Fibroblast of skin of left biceps (primary cell): ENCODE measurements at places on chromosomes 2 and 18.

GRCh38 chr2:101272045-101272784, 19.5 kb downstream of the CNOT11 start:
- DNase-seq: no peak

- no peak for DNase-seq
These were observed 147.6 kb upstream of the SMAD7 start for GRCh38 chr18:49098386-49098785.

GRCh38 chr2:157150747-157151146, 106.8 kb upstream of the GALNT5 start:
- no peak for DNase-seq

- DNase-seq: no peak
These were observed 2.2 kb downstream of the SPATS2L start for GRCh38 chr2:200308546-200309295.

DNA sequence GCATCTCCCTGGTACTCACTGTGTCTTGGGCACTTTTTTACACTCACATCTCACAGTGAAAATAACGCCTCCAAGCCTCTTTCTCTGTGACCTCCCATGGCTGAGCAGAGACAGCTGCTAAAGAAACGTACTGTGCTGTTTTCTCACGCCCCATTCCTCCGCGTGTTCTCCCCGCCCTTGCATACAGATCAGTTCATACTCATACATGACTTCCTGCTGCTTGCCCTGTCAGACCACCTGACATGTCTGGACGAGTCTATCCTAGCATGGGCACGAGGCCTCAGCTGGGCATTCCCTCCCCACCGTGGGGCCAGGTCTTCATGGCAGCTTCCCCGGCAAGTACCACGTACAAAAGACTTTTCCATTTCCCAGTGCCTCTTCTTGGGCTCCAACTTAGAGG, 21.2 kb upstream of the IL1A start:
- no peak for DNase-seq

- no peak for DNase-seq
These were observed 1.3 kb upstream of the CYP26B1 start for GRCh38 chr2:72148837-72149555.

GRCh38 chr18:48318436-48318835, 90.7 kb downstream of the ZBTB7C start:
- DNase-seq: no peak

GRCh38 chr2:77161009-77161408, 361.2 kb downstream of the LRRTM4 start:
- no peak for DNase-seq

DNA sequence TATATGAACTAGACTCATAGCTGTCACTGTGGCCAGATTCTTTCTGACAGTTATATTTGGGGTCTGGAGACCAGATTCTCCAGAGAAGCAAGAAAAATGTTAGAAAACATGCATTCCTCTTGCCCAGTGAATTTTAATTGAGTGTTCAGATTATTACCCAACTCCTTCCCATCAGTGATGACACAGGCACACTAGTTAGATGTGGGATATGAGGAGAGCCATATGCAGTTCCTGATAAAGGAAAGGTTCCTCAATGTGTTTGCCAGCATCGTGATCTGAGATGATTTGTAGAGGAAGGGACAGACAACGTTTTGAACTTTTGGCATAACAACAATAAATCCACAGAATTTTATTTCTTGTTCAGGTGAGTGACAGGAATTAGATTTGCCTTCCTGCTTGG, 308.6 kb downstream of the PIEZO2 start:
- peak; percentile 51 for DNase-seq

DNA sequence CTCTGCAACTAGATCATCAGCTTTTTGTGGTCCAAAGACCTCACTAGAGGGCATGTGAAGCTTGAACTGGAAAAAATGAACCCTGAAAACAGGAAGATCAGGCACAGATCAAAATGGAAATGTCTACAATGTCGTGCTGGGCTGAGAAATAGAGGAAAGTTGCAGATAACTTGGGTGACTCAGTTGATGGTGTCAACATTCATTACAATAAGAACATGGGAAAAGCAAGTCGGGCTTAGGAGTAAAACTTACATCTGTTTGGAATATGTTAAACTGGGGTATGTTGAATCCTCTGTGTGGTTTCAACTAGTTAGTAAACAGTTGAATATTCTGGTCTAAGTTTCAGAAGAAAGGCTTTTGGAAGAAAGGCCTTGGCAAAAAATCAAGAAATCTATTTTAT, 940.4 kb downstream of the ERBB4 start:
- DNase-seq: no peak

DNA sequence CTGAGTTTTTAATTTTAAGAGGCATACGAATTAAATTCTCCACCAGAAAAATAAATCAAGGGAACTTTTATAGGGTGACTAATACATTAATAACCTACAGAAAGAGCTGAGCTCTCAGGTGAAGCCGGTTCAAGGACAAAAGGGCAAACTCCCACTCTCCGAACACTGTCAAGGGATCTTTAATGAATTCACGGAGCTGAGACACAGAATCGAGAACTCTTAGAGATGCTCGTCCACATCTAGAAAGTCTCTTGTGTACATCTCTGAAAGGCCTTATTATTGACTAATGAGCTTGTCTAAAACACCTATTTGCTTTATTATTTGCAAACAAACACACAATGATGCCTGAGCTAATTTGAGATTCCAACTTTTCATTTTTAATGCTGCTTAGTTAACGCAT, 33.3 kb upstream of the PIK3C3 start:
- DNase-seq: no peak

- DNase-seq: no peak
These were observed 35.1 kb downstream of the ITGB1BP1 start for GRCh38 chr2:9388199-9388681.

- no peak for DNase-seq
These were observed 221.5 kb upstream of the SLC35G4 start for GRCh38 chr18:11387880-11388279.

GRCh38 chr2:44920751-44921150, 20.8 kb upstream of the SIX3 start:
- no peak for DNase-seq
